ENCODE measurements at places on chromosomes 11 and 22. TPM values are rescaled to one million over a fixed set of nuclear protein-coding genes. Genes with fewer than 3 reads are reported as not detected.

DNA sequence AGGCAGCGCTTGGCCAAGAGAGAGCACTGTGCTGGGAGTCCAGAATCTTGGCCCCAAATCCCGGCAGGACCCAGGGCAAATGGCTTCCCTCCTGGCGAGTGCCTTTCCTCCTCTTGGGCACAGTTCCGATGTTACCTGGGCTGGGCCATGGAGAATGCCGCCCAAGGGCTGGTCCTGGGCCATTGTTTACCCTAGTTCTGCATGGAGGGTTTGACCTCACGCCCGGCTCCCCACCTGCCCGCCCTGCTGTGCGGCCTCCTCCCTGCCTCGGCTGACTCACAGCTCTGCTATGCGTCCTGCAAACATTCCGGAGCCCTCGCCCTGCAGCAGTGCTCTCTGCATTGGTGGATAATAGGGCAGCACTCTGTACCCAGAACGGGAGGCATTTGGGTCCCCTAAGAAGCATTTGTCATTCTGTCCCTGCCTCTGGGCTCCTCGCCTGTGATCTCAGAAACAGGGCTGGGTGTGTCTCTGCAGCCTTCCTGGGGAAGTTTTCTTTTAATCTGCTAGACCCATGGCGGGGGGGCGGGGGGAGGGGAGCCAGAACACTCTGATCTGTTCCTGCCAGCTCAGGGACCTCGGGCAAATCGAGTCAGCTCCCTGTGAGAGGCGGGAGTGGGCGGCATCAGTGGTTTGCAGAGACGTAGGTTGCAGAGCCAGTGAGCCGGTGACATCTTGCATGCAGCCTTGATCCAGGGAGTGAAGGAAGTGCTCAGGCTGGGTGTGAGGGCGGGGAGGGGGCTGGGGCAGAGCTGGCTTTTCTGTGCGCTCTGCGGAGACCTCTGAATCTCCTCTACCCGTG, 32.9 kb upstream of the SMIM38 start:
- DNase-seq, result peak; percentile 86

CNTF gene
- 0.63 TPM for total RNA-seq

DNA sequence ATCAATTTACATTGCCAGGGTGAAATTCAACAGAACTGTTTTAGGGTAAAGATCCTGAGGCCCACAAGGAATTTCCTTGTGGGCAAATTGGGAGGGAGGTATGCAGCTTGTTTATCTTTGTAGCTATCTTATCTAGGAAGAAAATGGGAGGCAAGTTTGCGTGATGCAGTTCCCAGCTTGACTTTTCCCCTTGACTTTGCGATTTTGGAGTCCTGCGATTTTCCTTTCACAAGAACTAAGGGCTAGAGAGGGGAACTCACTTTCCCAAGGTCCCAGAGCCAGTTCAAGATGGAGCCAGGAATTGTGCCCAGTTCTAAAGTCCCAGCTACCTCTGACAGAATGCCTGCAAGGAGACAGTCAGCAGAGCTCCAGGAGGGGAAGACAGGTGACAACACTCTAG, 30.7 kb downstream of the RIBC2 start:
- DNase-seq, result no peak

DNA sequence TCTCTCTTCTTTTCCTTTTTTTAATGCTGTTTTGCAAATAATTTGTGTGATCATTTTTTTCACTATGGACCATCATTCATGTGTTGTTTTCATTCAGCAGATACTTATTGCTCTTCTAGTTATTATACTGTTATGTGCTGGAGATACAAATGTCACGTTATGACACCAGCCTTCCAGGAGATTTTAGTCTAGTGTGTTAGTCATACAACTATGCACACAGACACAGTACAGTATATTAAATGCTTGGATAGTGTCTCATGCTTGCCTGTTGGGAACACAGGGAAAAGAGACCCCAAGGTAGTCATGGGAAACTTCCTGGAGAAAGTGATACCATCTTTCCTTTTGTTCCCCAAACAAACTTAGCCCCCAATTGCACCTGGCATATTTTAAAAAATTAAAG, 116.1 kb downstream of the UVRAG start:
- no peak for DNase-seq

GRCh38 chr22:39396797-39397195, 2.8 kb upstream of the TAB1 start:
- peak; percentile 9 for DNase-seq

DNA sequence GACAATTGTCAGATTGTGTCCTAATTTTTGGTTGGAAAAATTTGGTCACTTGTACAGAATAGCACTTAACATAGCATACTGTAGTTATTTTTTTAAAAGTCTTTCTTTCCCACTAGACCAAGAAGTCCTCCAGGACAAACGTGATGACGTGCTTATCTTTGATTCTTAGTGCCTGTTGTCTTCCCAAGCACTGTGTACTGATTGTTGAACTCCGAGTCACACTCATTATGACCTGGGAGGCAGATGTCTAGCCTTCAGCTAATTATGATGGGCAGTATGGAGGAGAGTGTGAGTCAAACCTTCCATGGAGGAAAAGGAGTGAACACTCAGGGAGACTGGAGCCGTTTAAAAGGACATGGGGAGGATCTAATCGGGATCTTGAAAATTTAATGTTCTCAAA, 119.8 kb downstream of the SPON1 start:
- DNase-seq, result no peak

ZNF70 gene
- 4.3 TPM for total RNA-seq

- DNase-seq, result no peak
Observed at GRCh38 chr22:48405741-48406140, 1421.9 kb downstream of the BRD1 start.

DNA sequence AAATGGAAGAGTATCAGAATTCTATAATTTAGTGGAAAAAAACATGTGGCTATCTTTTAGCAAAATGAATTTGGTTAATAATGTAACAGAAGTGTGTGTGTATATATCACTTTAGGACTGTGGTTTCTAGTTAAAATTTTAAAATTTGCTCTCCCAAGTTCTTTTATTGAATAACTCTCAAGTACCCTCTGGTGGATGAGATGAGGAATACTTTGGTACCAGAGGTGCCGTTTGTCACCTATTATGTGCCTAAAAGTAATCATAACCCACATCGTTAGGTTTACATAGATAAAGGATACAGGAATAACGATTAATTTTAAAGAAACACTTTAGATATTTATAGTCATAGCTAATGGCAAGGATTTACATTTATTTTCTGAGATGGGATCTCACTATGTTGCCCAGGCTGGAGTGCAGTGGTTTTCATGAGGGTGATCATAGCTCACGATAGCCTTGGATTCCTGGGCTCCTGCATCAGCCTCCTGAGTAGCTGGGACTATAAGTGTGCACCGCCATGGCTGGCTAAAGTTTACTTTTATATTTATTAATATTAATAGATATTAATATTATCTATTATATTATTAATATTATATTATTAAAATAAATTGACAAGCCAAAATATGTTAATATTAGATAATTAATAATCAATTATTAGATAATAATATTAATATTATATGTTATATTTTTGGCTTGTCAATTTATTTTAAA, 66.7 kb upstream of the CAPRIN1 start:
- no peak for DNase-seq
